H9 (cell line): ENCODE measurements at places on chromosomes 11 and 22. TPM values are rescaled to one million over a fixed set of nuclear protein-coding genes. Genes with fewer than 3 reads are reported as not detected.

The SMTNL1 gene
- 0.18 TPM in 1 of 2 replicates, not detected in the other for total RNA-seq

The PHOX2A gene
- 1.1 and 1.4 TPM in 2 replicates for total RNA-seq

- H3K4me3 ChIP-seq, result no peak overlapping the region
- no peak for DNase-seq
- H3K36me3 ChIP-seq, result peaks cover 4% of the 10 kb centered on the region; the same call in 1 of the 3 replicates
- no peak overlapping the region for H3K27ac ChIP-seq
- no peaks in the 10 kb centered on the region; the same call in 1 of the 2 replicates for H3K4me1 ChIP-seq
- H3K27me3 ChIP-seq, result no peaks in the 10 kb centered on the region
Observed at GRCh38 chr22:46604306-46604690, 15.9 kb upstream of the GRAMD4 start.

- no peak overlapping the region for H3K27ac ChIP-seq
- no peak for DNase-seq
- H3K36me3 ChIP-seq, result peaks cover 18% of the 10 kb centered on the region
- peaks cover 4% of the 10 kb centered on the region; the same call in 1 of the 2 replicates for H3K4me1 ChIP-seq
- H3K4me3 ChIP-seq, result peak overlapping the region; percentile 93
- no peaks in the 10 kb centered on the region for H3K27me3 ChIP-seq
Observed at GRCh38 chr11:119120639-119121007, 757 bp upstream of the HINFP start.

GRCh38 chr11:68025047-68025446 is 5.4 kb upstream of the NDUFS8 start:
- no peaks in the 10 kb centered on the region; the same call in 1 of the 2 replicates for H3K4me1 ChIP-seq
- no peak for DNase-seq
- H3K36me3 ChIP-seq, result peaks cover 12% of the 10 kb centered on the region
- no peak overlapping the region for H3K27ac ChIP-seq

The DUSP8 gene
- 3.2 and 4.4 TPM in 2 replicates for total RNA-seq

GRCh38 chr11:119970555-119971304 is 167.2 kb downstream of the TRIM29 start:
- no peak overlapping the region for H3K27ac ChIP-seq
- H3K27me3 ChIP-seq, result no peaks in the 10 kb centered on the region; the same call in 1 of the 2 replicates
- DNase-seq, result no peak
- H3K4me1 ChIP-seq, result no peaks in the 10 kb centered on the region
- no peak overlapping the region for H3K4me3 ChIP-seq

DNA sequence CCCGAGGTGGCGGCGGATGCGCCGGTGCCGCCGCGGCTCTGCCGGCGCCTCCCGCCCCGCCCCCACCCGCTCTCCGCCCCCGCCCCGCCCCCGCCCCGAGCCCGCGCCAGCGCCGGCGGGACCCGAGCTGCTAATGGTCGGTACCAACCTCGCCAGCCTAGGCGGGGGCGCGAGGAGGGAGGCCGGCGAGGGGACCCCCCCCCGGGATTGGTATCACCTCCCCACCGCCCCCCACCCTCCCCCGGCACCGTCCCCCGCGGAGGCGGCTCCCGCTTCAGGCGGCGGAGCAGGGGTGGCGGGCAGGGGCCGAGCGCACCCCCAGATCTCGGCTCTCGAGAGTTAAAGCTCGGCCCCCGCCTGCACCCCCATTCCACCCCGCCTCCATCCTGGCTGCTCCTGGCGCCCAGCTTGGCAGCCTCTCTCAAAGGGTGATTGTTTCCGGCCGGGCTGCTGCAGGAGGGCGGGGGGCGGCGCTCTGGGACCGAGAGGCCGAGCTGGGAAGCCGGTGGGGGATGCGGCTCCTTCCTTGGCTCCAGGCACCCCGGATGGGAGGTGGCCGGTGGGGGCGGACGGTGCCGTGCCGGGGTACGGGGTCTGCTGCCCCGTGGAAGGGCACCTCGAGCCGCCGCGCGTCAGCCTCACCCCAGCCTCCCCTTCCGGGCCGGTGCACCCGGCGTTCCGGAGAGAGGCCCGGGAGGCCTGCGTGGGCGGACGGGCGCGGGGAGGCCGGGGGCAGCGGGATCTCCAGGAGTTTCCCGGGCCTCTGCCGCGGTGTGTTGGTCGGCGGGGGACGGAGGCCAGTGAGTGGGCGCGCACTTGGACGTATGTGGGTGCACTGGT is at the start of gene B3GAT1:
Gene B3GAT1, minus strand, starts transcription at position 40 of the 840 bp plus-strand sequence. CDS start 24,583 bp downstream, outside the sequence.
- H3K4me3 ChIP-seq, result peak within 1 kb of the TSS; percentile 83
- H3K27me3 ChIP-seq, result no peaks in the 10 kb centered on the region
- peak; percentile 60 for DNase-seq

The PLEKHA7 gene
- total RNA-seq, result 17.5 and 21.0 TPM in 2 replicates

- H3K36me3 ChIP-seq, result no peaks in the 10 kb centered on the region
- no peaks in the 10 kb centered on the region for H3K27me3 ChIP-seq
- no peak for DNase-seq
- no peak overlapping the region for H3K27ac ChIP-seq
- H3K4me1 ChIP-seq, result no peaks in the 10 kb centered on the region; the same call in 1 of the 2 replicates
Observed at GRCh38 chr11:106706355-106706754, 311.9 kb downstream of the GUCY1A2 start.

The OR52H1 gene
- not detected in 2 replicates for total RNA-seq

The TPH1 gene
- 0.07 and 0.17 TPM in 2 replicates for total RNA-seq

The DKK3 gene
- 16.2 and 17.1 TPM in 2 replicates for total RNA-seq

- H3K27me3 ChIP-seq, result no peaks in the 10 kb centered on the region
- no peak overlapping the region for H3K27ac ChIP-seq
- no peaks in the 10 kb centered on the region for H3K36me3 ChIP-seq
- no peak overlapping the region for H3K4me3 ChIP-seq
- H3K4me1 ChIP-seq, result 0 out of 2 replicates have a peak, but pooled peaks cover 2% of the 10 kb centered on the region
Observed at GRCh38 chr11:94757037-94757735, 11.0 kb upstream of the AMOTL1 start.

DNA sequence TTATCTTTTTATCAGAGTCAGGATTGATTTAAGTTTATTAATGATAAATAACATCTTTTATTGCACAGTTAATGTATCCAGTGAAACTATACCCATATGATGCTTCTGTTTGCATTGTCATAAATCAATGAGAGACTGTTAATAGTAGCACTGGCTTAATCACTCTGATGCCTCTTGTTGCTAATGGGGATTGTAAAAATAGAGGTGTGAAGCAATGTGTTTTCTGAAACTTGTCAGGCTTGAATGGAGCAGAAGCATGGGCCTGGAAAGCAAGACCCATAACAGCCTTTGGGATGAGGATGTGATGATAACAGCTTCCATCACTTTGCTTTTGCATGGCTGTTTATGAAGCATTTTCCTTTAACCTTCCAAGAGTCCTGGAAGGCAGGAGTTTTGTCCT is 319.7 kb downstream of the DDX10 start:
- no peaks in the 10 kb centered on the region for H3K27me3 ChIP-seq
- DNase-seq, result no peak
- H3K36me3 ChIP-seq, result no peaks in the 10 kb centered on the region
- H3K4me1 ChIP-seq, result peaks cover 2% of the 10 kb centered on the region; the same call in 1 of the 2 replicates
- no peak overlapping the region for H3K27ac ChIP-seq

The OR5M3 gene
- not detected in 2 replicates for total RNA-seq

The ACTN3 gene
- total RNA-seq, result 45.7 TPM in 2 replicates

GRCh38 chr11:5541427-5541826 is 6.9 kb downstream of the OR52H1 start:
- H3K36me3 ChIP-seq, result no peaks in the 10 kb centered on the region; the same call in 2 of the 3 replicates
- H3K27ac ChIP-seq, result no peak overlapping the region
- H3K27me3 ChIP-seq, result no peaks in the 10 kb centered on the region
- no peaks in the 10 kb centered on the region for H3K4me1 ChIP-seq

- no peak for DNase-seq
- H3K27me3 ChIP-seq, result no peaks in the 10 kb centered on the region
Observed at GRCh38 chr11:75505916-75506692, 19.6 kb downstream of the GDPD5 start.

DNA sequence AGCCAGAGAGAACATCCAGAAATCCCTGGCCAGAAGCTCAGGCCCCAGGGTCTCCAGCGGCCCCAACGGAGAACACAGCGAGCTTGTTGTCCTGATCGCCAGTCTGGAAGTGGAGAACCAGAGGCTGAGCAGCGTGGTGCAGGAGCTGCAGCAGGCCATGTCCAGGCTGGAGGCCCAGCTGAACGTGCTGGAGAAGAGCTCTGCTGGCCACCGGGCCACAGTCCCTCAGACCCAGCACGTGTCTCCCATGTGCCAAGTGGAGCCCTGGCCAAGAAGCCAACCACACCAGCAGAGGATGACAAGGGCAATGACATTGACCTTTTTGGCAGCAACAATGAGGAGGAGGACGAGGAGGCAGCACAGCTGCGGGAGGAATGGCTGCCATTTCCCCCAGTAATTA is 20.6 kb upstream of the SCGB1D1 start:
- H3K4me3 ChIP-seq, result no peak overlapping the region
- no peaks in the 10 kb centered on the region; the same call in 1 of the 2 replicates for H3K27me3 ChIP-seq
- no peaks in the 10 kb centered on the region for H3K36me3 ChIP-seq
- DNase-seq, result no peak
- H3K27ac ChIP-seq, result no peak overlapping the region
- no peaks in the 10 kb centered on the region for H3K4me1 ChIP-seq

The GGTLC2 gene
- not detected in 2 replicates for total RNA-seq

DNA sequence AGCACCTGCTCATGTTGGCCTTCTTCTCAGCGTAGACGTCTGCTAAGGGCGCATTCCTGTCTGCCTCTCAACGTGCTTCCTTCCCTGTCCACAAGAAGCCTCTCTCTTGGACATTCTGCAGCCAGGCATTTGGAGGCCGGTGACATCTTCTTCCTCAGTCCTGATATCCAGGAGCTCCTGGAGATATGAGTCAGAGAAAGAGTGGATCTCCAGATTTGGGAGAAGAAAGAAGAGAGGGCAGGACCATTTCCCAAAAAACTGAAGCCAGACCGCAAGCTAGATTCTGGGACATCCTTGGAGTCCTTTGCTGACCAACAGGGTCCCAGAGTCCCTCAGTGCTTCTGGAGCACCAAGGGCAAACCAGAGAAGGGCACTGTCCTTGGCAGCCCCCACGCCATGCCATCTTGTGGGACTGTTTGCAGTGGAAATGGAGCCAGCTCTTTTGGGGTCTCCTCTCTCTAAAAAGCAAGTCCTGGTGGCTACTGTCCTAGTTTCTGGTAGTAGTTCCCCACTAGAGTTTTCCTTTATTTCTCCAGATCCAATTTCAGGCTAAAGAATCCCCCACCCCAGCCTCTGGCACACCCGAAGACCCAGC is 36.1 kb upstream of the SYT13 start:
- no peaks in the 10 kb centered on the region for H3K36me3 ChIP-seq
- H3K27ac ChIP-seq, result no peak overlapping the region
- no peaks in the 10 kb centered on the region for H3K27me3 ChIP-seq
- H3K4me3 ChIP-seq, result no peak overlapping the region
- DNase-seq, result no peak

The CHRNA10 gene
- 2.1 and 2.4 TPM in 2 replicates for total RNA-seq

- H3K36me3 ChIP-seq, result no peaks in the 10 kb centered on the region
- H3K4me1 ChIP-seq, result no peaks in the 10 kb centered on the region
- H3K27me3 ChIP-seq, result no peaks in the 10 kb centered on the region
Observed at GRCh38 chr11:111532365-111532709, 8.2 kb upstream of the LAYN start.

- no peak for DNase-seq
- peaks cover 11% of the 10 kb centered on the region for H3K27me3 ChIP-seq
- H3K27ac ChIP-seq, result no peak overlapping the region
- no peaks in the 10 kb centered on the region for H3K36me3 ChIP-seq
- 0 out of 3 replicates have a peak overlapping the region, but pooled peaks have one; percentile 10 for H3K4me3 ChIP-seq
- no peaks in the 10 kb centered on the region for H3K4me1 ChIP-seq
Observed at GRCh38 chr22:37431801-37432707, 4.8 kb upstream of the ELFN2 start.

- H3K4me1 ChIP-seq, result no peaks in the 10 kb centered on the region
- H3K27me3 ChIP-seq, result no peaks in the 10 kb centered on the region
- H3K36me3 ChIP-seq, result no peaks in the 10 kb centered on the region
- DNase-seq, result no peak
Observed at GRCh38 chr22:30459181-30460052, 12.4 kb downstream of the SEC14L3 start.

GRCh38 chr11:62444236-62444833 is 25.5 kb downstream of the SCGB1A1 start:
- H3K27ac ChIP-seq, result no peak overlapping the region
- no peaks in the 10 kb centered on the region for H3K27me3 ChIP-seq
- peak; percentile 36 for DNase-seq
- H3K36me3 ChIP-seq, result no peaks in the 10 kb centered on the region
- H3K4me1 ChIP-seq, result no peaks in the 10 kb centered on the region; the same call in 1 of the 2 replicates
- H3K4me3 ChIP-seq, result no peak overlapping the region

GRCh38 chr22:29840498-29840897 is 2.4 kb upstream of the ASCC2 start:
- H3K27me3 ChIP-seq, result no peaks in the 10 kb centered on the region
- no peak overlapping the region for H3K27ac ChIP-seq
- no peak for DNase-seq
- H3K4me1 ChIP-seq, result no peaks in the 10 kb centered on the region
